Urinary bladder (tissue), 4 donors: ENCODE measurements at places on chromosomes 16 and 17. TPM values are rescaled to one million over a fixed set of nuclear protein-coding genes. Genes with fewer than 3 reads are reported as not detected.

DBF4B gene
- total RNA-seq, result 7.1 TPM

ERAL1 gene
- total RNA-seq, result 16.0 TPM

ABCC3 gene
- total RNA-seq, result 6.9 TPM

DNAI2 gene
- total RNA-seq, result not detected

TMC8 gene
- total RNA-seq, result 2.7 TPM

DOC2A gene
- 0.32 TPM for total RNA-seq

PRDM7 gene
- not detected for total RNA-seq
